Activated CD4-positive, alpha-beta T cell treated with anti-CD3 and anti-CD28 coated beads, Interleukin-2, Interleukin-4, amounts not matched to agents 100 ng/mL and 50 ng/mL, durations not matched to agents 16 hours and 8 hours (primary cell): ENCODE measurements at places on chromosomes 5 and 9.
A peak's percentile ranks its signal among the peaks of the same experiment; 100 is the strongest.

GRCh38 chr5:131169810-131170539 lies 769 bp upstream of the LYRM7 start:
- no peak for DNase-seq

DNA sequence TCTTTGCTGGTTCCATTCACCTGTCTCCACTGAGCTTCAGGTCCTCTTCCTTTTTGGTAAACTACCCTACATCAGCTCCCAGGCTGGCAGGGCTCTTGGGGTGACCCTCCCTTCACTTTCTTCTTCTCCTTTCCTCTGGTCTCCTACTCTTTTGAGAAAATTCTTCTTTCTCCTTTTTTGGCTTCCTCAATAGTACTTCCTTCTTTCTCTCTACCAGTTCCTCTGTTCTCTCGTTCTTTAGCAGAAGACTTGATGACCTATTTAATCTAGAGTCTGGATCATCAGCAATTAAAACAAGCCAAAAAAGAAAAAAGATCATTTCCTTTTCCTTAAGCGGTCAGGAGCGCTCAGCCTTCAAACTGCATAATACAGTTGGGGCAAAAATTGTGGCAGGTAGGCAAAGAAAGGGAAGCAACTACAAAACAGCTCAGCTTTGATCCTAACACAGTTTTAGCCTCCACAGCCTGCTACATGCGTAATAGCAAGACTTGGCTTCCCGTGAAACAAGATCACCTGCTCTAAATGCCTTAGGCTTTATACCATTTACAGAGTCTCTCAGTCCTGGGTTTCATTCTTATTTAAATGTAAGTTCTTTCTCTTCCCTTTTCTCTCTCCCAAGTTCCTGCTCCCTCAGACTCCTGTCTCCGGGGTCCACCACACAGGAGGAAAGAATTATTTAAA lies 14.0 kb upstream of the GSN start:
- DNase-seq = no peak

- no peak for DNase-seq
Measured at GRCh38 chr5:149635394-149635793, 54.1 kb downstream of the ARHGEF37 start.

DNA sequence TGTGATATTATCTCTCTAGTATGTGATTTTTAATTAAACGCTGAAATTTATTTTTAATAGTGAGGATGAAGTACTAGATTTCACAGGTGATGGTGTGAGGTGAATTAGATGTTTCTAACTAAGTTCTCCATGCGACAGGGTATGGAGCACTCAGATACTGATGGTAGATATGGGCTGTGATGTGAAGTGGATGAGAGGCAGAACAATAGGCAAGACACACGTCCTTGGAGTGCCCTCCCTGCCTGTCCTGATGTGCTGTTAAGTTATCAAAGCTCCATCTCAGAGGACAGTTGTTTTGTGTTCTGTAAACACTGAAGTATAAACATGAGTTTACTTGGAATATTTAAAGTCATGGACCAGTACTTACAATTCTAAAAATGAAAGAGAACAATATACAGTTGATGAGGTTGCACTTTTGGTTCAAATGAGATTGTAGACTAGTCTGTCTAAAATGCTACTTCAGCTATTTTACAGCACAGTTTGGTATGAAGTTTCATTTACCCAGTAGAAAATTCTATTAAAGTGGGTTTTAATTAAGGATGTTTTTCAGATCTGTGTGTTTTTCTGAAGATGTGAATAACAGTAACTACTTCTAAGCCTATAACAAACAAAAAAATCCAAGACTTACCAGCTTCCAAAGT lies 64.2 kb downstream of the C7 start:
- no peak for DNase-seq

DNA sequence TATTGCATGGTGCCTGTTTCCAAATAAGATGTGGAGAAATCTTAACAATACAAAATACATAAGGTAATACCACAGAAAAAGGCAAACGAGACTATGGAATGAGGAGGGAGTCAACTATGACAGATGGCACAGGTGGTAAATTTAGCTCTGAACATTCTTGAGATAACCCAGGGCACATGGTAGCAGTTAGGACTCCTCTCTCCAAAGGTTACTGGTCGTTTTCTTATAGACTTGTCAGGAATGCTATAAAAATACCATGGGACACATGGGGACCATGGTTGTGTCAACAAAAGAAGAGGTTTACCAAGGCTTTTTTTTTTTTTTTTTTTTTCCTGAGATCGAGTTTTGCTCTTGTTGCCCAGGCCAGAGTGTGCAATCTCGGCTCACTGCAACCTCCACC lies 209.4 kb upstream of the RFX3 start:
- DNase-seq = no peak

- DNase-seq = no peak
Measured at GRCh38 chr5:78699552-78700153, 51.1 kb upstream of the LHFPL2 start.

DNA sequence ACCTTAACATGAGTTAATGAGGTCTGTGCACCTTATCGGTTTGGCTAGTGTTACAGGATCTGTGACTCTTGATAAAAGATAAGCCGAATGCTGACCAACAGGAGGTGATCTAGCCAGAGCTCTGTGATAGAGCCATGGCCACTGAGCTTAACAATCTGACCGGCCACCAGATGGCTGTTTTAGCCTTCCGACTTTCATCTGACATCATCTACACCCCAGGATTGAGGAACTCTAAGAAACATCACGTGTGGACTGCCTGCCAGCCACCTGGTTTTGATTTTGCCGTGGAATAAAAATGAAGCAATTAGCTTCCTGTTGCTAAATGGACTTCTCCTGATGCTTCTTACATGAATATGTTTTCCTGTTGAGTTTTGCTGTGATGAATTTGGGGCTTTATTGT lies 281.3 kb downstream of the CEMIP2 start:
- no peak for DNase-seq

DNA sequence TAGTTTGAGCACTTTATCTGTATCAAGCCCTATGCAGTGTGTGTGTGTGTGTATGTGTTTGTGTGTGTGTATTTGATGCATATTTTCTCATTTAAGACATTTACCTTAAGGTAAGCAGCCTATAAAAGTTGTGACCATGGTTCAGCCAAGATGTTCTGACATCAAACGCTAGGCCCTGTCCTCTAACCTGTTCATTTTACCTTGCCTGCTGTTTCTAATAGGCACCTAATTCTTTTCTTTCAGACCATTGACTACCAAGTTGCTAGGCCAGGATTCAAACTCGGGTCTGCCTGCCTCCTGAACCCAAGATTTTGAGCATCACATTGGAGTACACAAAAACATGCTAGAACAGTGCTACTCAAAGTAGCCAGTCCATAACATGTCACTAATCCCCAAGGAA lies 274.5 kb downstream of the PLK2 start:
- no peak for DNase-seq

GRCh38 chr5:32004404-32004803 lies 169.7 kb downstream of the GOLPH3 start:
- DNase-seq = no peak

- DNase-seq = no peak
Measured at GRCh38 chr5:140118302-140118936, 4.5 kb downstream of the PURA start.

- no peak for DNase-seq
Measured at GRCh38 chr9:114078021-114078780, at the start of gene AMBP. Gene AMBP, minus strand, starts transcription at chr9:114078300. Its CDS starts 91 bp downstream, at chr9:114078209.

- no peak for DNase-seq
Measured at GRCh38 chr5:138334867-138335447, 3.1 kb upstream of the FAM53C start.

DNA sequence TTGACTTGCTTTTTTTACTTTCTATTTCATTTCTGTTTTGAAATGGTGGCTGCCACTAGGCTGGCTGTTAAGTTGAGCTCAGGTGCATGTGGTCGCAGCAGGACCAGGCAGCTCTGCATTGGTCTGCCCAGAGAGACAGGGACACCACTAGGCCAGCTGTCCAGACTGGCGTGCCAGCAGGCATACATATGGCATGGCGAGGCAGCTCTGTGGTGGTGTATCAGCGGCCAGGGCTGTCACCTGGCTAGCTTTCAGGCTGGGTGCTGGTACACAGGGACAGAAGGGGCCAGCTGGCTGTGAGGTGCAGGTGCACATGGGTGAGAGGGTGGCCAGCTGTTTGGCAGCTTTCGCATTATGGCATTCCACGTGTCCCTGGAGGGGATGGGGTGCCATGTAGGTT lies 654.0 kb upstream of the ACO1 start:
- DNase-seq = no peak

GRCh38 chr5:178323541-178323865 lies 90.9 kb upstream of the PHYKPL start:
- no peak for DNase-seq

GRCh38 chr9:126626926-126627233 lies 13.2 kb downstream of the LMX1B start:
- DNase-seq = no peak

- DNase-seq = no peak
Measured at GRCh38 chr5:146016764-146017484, 80.5 kb downstream of the SH3RF2 start.

DNA sequence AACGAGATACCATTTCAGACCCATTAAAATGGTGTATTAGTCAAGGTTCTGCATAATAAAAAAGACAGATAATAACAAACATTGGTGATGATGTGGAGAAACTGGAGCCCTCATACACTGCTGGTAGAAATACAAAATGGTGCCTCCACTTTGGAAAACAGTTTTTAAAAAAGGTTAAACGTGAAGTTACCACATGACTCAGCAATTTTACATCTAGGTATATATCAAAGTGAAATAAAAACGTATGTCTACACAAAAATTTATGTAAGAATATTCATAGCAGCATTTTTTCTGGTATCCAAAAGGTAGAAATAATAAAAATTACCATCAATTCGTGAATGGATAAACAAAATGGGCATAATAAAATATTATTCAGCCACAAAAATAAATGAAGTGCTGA lies 519.8 kb downstream of the TLE4 start:
- DNase-seq = no peak

GRCh38 chr5:102295534-102296177 lies 428 bp downstream of the SLCO4C1 start:
- no peak for DNase-seq

- DNase-seq = no peak
Measured at GRCh38 chr5:112735702-112736101, 2.0 kb upstream of the APC start.

- DNase-seq = peak; percentile 39
Measured at GRCh38 chr5:68178579-68178978, 37.0 kb upstream of the PIK3R1 start.

GRCh38 chr5:126269511-126269910 lies 153.7 kb upstream of the GRAMD2B start:
- DNase-seq = no peak

DNA sequence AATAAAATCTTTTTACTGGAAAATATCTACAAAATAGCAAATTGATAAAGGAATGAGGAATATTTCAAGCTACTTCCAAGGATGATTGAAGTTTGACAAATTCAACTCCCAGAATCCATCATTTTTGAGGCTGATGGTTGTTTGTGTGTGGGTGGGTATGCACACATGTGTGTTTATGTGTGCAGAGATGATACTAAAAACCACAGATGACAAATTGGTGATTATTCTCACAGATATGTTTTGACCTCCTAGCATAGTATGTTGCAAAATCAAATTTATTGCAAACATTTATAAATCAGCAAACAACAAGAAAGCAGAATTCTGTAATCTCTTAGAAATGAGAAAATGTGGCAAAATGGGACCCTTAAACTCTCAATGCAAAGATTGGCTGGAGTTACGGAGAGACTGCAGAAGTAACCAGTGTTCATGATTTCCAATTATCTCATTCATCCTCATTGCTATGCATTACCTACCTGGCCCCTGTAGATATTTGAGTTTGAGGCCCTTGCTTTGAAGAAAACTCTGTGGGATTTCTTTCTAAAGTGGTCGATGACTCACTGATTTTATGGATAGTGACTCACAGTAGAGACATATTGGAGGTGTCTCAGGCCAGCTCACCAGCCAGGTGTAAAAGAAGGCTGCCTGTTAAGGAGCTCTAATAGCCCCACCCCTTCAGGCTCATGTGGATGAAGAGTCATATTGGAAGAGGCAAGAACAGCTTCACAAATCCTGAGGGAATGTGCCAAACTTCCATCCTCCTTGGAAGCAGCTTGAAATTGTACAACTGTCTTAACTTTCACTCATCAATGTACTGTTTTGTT lies 44.6 kb upstream of the TMC1 start:
- DNase-seq = peak; percentile 74

DNA sequence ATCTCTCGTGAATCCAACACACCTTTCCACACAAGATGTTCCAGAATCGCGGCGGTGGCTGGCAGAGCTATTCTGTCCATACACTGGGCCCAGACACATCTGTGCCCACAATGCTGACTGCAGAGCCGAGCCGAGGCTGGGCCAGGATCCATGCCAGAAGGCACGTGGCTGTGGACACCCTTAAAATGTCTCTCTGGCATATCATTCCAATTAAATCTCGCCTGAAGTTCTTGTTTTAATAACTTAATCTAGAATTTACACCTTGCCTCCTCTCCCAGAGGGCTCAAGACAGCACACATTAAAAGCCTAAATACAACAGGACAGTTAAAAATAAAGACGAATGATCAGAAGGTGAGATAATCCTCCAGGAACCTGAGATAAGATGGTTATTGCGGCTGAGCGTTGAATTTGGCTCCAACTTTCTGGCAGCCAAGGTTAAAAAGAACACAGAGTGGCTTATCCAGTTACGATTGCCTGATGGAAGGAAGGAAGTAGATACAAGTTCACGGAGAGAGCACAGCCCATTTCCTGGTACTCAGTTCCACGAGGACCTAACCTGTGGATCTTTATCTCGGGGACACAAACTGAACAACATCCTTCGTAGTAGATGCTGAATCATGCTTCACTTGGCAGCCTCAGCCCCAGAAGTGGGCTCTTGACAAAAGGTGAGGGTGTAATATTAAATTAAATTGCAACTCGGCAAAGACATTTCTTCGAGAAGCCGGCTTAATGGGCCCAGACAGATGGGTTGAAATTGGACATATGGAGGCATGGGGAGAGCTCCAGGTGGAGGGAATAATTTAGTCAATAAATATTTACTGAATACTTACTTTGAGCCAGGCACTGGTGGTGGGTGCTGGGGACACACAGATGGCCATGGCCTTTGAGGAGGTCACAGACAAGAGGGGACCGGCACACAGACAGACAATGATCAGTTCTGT lies 86.0 kb upstream of the TBC1D2 start:
- DNase-seq = no peak

DNA sequence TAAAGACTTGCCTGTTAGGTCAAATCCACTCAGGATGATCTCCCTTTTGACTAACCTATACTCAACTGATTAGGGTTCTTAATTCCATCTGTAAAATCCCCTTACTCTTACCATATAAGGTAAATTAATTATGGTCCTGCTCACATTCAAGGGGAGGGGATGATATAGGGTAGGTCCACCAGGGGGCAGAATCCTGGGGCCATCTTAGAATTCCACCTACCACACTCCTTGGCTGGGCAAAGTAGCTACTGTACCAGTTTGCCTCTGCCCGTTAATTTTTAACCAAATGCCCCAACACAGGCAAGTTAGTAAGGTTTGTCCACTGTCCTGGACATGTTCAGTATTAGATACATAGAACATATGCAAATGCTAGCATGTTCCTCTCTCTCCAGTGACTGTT lies 262.4 kb downstream of the SEMA5A start:
- DNase-seq = no peak
